Activated effector memory CD4-positive, alpha-beta T cell treated with Interleukin-2 at 50 U/mL for 16 hours (primary cell): ENCODE measurements at places on chromosomes 11 and 22.

DNA sequence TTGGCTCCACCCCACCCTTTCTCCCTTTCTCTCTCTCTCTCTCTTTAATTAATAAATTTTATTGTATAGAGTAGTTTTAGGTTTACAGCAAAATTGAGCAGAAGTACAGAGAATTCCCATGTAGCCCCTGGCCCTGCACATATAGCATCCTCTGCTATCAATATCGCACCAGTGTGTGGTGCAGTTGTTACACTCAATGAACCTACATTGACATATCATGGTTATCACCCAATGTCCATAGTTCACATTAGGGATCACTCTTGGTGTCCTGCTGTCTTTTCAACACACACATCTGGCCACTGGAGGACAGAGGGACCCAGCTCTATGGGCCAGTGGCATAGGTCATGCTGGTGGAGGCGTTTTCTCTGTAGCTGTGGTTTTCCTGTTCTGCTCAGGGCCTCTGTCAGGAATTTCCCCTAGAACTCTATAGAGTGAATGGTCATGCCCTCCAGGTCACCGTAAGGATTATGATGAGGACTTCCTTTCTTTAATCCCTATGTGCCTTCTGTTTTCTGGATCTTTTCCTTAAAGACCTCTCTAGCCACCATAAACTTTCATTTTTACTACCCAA lies 98.2 kb upstream of the NAV2 start:
- no peak for DNase-seq

DNA sequence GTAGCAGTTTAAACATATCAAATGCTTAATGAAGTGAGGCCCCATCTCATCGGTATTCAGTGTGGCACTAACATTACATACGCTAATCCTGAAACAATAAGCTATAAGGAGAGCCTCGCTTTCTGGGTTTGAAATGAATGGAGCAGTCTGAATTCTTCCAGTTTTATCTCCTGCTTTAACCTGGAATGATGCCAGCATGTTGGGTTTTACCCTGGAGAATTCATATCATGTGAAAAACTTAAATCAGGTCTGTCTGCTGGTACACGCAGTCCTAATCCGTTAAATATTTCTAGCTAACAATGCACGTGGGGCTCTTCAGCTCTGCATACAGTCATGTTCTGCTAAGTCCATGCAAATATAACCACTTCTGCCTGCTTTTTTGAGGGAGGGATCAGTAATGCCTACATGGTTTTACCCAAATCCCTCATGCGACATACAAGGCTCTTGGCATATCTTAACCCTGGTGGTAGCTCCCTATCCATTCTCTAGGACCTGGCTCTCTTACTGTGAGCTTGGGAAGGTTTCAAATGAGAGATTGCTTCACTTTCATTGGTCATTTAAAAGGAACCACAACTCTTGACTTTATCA lies 92.7 kb downstream of the COMMD9 start:
- no peak for DNase-seq

- no peak for DNase-seq
These were observed 256.7 kb upstream of the CCDC90B start for GRCh38 chr11:83542861-83543260.

GRCh38 chr11:19955660-19956059 lies 204.6 kb downstream of the DBX1 start:
- DNase-seq: no peak
